Fibroblast of upper back skin (primary cell): ENCODE measurements at places on chromosomes 11 and 22.
A peak's percentile ranks its signal among the peaks of the same experiment; 100 is the strongest.

DNA sequence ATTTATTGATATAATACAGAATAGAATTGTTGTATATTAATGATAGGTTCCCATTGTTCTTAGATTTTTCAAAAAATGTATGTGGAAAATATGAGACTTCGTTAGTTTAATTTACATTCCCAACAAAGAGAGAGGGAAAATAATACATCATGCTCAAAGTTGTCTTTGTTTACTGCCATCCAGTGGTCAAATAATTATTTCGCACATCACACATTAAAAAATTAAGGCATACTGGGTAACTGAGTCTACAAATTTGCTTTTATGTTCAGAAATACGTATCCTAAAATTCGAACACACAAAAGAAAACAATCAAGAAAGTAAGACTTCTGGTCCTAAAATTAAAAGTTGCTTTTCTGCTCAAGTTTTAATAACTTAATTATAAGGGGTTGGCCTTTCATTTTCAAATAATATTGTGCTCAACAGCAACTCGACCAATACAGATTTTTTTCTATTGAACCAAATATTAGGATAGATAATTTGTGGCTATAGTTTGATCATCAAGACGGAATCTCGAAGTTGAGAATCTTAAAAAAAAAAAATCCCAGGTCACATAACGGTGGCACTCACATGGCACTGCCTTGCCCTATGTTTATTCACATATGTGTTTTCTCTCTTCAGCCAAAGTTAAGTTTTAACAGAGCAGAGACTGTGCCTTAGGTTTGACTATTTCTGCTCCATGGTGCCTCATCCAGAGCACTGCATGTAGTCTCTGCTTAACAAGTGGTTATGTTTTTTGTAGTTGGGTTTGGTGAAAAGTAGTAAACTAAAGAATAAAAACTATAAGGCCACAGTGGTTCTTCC lies 12.3 kb downstream of the PDGFD start:
- DNase-seq: no peak

DNA sequence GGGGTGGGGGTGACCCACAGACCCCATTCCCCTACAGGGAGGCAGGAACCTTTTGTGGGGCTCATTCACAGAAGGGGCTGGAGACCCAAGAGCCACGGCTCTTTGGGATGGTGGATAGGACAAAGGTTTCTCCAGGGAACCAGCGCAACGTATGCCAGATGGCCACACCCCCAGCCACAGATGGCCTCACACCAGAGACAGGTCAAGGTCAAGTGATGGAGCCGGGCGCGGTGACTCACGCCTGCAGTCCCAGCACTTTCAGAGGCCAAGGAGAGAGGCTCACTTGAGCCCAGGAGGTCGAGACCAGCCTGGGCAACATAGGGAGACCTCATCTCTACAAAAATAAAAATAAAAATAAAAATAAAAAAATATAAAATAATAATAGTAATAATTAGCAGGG lies 17.1 kb upstream of the BRSK2 start:
- DNase-seq: no peak

DNA sequence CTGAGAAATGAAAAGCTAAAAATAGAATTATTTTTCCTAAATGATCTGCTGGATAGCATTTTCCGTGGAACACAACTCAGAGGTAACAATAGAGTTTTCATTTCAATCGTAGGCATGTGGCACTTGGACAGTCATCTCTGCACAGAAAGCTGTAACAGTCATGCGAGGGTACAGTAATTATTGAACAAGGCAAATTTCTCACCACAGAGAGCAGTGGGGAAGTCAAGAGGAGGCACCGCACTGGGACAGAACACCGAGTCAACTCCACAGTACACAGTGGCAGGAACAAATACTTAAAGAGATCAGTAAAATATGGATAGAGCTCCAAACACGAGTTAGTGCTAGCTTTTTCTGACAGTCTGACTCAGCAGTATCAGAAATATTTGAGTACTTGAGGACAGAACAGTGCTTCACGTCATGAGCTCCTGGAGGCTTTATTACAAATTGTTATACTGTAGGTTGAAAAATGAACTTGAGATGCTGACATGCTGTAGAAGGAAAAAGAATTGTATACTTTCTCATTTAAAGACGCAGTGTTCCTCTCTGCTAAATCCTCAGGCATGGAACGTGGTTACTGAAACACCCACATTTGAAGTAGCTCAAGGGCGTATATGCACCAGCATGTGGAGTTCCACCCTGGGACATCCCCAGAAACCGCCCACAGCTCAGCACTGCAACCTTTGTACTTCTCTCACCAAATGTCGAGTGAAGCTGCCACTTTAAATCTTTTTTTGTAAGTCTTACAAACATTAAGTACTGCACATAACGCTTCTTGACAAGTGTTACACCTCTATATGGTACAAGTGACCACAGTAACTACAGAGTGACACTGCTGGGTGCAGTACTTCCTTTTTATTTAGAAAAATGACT lies 27.4 kb upstream of the YPEL1 start:
- peak; percentile 13 for DNase-seq

DNA sequence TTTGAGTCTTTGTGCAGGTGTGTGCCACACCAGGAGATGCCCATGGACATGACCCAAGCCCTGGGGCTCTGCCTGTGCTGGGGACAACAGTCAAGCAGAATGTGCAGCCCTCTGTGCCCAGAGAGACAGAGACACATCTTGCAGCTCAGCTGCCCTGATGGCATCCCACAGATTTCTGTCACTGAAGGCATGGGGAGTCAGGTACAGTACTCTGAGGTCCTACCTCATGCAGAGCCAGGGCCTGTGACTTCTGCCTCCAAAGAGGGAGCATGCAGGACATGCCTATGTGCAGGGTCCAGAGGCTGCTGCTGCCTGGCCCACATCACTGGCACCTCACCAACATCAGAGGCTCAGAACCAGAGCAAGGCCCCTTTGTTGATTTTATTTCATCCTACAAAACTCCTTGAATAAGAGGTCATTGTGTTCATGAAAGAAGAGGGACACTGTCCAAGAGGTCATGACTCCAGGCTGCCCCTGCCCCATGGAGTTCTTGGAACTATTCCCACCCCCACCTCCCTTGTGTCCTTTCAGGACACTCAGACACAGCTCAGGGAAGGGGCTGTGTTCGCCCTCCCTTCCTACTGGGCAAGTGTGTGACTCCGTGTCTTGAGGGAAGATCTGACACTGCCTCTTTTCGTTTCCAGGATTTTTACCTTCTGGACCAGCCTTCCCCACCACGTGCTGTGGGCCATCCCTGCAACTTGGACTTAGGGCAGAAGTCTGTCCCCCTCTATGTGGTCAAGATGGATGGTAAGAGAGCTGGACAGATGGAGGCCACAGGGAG lies 62.3 kb downstream of the BTG4 start:
- DNase-seq: no peak

DNA sequence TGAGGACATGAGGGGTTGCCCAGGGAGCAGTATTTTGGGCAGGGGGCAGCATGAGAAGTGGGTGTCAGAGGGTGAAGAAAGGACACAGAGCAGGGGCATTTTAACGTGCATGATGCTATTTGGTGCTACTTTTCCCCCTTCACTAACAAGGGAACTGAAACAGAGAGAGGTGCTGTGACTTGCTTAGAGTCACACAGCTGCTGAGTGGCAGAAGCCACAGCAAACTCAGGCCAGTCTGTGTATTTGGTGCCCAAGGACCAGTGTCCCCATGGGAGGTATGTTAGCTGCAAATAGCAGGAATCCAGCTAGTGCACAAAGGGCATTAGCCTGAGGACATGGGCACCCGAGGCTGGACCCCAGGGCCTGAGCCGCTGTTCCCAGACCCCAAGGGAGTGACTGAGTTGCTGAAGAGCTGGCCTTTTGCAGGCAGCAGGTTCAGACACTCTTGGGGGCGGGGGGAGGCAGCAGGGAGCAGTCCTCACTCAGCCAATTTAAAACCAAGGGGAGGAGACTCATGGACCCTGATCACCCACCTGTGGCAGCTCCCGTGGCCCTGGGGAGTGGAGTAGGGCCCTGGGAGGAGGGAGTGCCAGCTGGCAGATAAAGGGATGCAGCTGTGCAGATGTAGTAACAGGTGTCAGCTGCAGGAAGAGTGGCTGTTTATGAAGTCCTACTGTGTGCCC lies 14.6 kb downstream of the PARVG start:
- DNase-seq: no peak

- no peak for DNase-seq
Observed at GRCh38 chr11:44058275-44058674, 7.8 kb upstream of the ACCS start.
